ENCODE measurements at places on chromosomes 12 and 14.
A peak's percentile ranks its signal among the peaks of the same experiment; 100 is the strongest.

DNA sequence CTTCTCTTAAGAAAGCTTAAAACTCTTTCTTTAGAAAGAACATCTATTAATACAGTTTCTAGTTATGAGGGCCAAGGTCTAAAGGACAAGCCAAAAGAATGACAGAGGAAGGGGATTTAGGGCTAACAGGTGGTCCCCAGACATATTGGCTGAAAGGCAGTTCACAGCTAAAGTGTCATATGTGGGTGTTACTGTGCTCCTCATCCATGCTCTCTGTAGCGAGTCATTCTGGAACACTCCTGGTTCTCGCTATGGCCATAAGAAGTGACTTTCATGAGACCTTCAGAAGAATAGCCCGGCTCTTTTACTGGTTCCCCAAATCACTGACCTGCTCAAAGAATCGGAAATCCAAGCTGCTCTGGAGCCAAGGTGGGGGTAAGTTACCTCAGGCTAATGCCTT is 55.0 kb downstream of the TBK1 start:
- no peak for DNase-seq

DNA sequence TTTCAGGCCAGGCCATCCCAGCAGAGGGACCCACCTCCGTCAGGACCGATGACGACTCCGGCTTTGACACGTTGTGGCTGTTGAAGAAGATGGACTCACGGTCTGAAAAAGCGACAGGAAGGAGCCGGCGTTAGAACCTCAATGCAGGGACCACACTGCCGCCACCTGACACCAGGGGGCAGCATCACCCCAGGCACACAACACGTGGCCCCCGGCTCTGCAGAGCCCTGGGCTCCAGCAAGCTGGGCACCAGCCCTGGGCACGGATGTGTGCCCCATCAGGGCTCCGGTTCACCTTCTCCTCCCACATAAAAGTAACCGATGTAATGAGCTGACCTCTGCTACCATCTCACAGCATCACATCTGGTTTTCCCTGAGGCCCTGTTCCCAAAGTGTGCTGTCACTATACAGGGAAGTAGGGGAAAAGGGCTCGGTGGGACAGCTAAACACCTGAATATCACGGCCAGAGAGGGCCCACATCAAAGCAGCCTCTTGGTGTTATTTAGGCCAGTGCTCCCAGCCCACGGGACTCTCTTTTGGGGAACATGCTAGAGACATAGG is 29.0 kb downstream of the CHGA start:
- DNase-seq: peak; percentile 61

DNA sequence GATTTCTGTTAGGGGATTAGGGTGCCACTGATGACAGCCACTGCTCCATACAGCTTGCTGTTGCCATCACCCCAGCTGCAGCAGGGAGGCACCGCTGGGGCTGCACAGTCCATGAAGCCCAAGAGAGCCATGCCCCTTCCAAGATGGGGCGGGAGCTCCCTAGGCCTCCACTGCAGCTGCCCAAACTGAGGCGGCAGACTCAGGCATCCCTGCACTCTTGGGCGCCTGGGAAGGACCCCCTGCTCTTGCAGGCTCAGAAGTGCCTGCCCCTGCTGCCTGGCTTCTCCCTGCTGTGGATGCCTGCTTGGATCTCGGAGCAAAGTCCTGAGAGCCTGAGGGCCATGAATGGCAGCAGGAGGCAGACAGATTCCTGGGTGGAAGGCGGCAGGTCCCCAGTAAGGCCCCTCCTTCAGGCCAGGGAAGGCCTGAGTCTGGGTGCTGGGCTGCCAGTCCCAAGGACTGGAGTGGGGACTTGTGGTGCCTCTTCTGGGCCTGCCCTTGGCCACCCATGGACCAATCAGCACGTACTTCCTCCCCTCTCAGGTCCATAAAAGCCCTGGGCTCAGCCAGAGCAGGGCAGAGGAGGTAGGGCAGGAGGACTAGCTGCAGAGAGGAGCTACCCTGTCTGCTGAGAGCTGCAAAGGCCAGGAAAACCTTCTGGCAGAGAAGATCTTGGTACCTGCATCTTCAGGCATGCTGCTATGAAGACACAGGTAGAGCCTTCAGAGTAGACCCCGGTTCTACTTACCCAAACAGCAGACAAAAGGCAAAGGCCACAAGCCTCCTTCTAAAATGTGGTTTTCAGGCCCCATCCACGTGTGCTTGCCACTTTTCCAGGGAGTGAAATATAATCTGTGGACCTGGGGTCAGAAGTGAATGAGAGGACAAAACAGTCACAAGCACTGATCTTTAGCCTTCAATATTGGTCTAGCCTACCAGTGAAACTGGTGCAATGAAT is 30.0 kb upstream of the STK38L start:
- no peak for DNase-seq

GRCh38 chr14:70857496-70857890 is 48.2 kb upstream of the MAP3K9 start:
- DNase-seq: no peak

DNA sequence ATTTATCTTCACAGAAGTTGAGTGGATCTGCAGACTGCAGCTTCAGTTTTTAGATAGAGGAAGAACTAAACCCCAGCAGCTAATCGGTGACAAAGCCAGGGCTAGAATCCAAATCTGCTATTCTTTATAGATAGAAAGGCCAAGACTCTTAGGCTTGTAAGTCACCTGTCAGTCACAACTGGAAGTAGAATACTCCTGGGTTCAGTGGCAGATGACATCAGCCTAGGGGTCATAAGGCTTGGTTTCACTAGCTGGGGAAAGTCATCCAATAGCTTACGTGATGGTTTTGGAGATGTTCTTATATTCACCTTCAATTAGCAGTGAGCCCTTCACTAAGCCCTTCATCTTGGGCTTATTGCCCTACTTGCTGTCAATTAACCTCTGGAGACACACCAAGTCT is 93.4 kb downstream of the APAF1 start:
- DNase-seq: no peak

- DNase-seq: no peak
Observed at GRCh38 chr14:90103808-90104207, 42.0 kb downstream of the KCNK13 start.

DNA sequence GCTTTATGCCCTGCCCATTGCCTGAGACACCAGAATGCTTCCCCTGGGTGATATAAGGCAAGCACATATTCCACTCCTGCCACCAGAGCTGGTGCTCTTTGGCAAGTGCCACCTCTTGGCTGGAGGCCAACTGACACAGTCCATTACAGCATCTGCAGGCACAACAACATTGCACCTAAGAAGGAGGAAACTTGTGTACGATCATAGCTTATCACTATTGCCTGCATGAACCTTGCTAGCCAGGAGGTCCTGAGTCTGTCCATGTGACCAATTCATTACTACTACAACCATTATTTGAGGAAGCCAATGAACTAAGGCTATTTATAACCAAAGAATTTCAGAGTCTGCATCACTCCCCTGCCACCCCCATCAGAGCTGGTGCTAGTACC is 119.8 kb upstream of the SCAF11 start:
- no peak for DNase-seq

DNA sequence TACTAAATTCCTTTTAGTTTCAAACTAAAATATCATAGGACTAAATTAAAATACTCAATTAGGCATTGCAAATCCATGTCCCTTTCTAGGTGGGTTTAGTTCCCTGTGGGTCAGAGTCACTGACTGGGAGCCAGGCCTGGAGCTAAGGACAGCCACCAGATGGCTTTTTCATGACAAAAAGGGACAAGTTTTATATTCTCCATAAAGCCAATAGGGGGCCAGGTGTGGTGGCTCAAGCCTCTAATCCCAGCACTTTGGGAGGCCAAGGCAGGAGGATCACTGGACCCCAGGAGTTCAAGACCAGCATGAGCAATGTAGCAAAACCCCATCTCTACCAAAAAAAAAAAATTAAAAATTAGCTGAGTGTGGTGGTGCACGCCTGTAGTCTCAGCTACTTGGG is 35.4 kb upstream of the EIF5 start:
- DNase-seq: no peak

- DNase-seq: no peak
Observed at GRCh38 chr12:3661028-3661427, 91.9 kb downstream of the CRACR2A start.

- no peak for DNase-seq
Observed at GRCh38 chr14:58915646-58916045, 272.8 kb upstream of the DAAM1 start.

DNA sequence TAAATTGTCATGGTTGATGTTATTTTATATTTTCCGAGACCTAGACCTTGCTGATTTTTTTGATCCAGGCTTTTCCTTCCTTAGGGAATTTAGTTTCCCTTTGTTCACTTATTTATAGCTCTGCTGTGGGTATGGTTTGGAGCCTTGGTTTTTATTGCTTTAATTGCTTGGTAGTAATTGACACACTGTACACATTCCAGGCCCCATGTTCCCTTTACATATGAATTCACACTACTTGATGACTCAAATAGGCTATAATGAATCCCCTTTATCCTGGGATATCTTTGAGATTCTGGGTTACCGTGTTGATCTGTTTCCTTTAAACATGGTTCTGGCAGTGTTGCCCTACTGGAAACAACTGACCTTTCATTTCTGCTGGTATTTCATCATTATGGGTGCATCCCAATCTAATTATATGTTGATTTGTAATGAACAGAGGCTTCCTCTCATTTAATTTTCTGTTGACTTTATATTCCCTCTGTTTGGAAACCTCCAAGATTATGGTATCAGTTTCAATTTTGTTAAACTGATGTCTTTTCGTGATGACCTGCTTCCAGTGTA is 424.0 kb downstream of the RAD51B start:
- DNase-seq: no peak

DNA sequence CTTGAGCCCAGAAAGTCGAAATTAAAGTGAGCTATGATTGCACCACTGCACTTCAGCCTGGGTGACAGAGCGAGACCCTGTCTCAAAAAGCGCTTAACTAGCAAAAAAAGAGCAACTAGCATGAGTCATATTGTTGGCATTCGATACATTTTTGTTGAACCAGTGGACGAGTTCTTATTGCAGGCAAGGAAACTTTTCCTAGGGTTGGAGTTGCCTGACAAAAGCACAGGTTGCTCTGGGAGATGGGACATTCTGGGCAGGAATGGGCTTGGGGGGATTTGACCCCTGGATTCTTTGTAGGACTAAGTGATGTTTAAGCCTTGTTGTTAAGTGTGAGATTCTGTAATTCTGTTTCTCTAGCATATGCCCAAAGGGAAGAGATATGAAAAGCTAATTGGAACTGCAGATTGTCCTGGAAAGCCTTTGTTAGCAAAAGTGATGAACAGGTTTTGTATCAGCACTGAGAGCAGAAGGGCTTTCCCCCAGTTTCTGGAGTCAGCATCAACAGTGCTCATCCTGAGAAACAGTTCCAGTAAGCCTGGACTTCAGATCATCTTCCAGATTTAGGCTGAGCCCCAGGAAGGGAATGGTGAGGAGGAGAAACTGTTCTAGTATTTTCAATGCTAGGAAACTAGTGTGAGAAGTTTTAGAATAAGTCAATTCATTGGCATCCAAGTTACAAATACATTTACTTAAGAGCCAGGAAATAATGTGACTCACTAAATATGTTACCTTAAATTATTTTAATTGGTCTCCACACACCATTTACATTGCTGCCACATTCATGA is 123.1 kb downstream of the SRGAP1 start:
- DNase-seq: no peak

DNA sequence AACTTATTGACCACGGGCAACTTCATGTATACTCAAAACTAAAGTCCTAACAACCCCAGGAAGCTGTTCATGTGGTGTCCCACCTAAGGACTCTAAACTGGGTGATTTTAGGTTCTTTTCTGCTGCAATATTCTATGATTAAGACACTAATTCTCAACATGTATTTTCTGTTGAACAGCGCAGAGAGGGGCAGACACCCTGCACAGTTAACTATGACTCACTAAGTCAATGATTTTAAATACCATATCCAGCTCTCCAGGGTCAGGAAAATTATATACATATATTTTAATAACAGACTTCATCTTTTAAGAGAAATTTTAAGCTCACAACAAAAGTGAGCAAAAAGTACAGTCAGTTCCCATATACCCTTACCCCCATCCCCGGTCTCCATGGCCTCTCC is 85.0 kb downstream of the FOXN3 start:
- no peak for DNase-seq

- DNase-seq: no peak
Observed at GRCh38 chr12:121765573-121765972, 27.9 kb downstream of the RHOF start.

All from right lung (tissue), 10 donors.